ENCODE measurements at places on chromosomes 13 and 19.

DNA sequence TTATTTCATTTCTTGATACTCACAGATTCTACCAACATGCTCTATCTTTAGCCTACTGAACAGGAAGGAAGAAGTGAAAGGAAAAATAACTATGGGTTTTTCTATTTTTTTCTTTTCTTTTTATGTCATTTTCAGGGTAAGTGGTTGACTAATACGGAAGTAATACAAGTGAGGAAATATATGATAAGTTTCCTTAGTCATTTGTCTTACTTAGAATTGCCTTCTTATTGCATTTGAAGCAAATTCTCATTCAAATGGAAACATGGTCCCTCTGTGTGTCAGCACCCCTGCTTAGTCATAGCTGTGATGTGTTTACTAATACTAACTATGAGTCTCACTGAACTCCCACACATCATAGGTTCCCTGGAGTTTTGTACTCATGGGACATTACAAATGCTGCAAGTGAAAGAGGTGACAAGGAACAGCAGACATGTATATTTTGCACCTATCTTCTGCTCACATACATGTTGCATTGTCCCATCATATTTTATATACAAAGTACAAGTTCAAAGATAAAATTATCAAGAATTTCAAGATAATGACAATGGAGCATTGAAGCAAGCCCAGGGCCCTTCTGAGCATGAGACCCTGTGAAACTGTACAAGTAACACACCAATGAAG lies 60.1 kb downstream of the DCT start:
- no peak for DNase-seq

DNA sequence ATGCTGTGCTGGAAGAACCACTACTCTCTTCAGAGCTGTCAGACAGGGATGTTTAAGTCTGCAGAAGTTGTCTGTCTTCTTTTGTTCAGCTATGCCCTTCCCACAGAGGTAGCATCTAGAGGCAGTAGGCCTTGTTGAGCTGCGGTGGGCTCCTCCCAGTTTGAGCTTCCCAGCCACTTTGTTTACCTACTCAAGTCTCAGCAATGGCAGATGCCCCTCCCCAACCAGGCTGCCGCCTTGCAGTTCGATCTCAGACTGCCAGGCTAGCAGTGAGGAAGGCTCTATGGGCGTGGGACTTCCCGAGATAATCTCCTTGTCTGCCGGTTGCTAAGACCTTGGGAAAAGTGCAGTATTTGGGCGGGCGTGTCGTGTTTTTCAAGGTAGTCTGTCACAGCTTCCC lies 42.1 kb upstream of the UQCRFS1 start:
- no peak for DNase-seq

DNA sequence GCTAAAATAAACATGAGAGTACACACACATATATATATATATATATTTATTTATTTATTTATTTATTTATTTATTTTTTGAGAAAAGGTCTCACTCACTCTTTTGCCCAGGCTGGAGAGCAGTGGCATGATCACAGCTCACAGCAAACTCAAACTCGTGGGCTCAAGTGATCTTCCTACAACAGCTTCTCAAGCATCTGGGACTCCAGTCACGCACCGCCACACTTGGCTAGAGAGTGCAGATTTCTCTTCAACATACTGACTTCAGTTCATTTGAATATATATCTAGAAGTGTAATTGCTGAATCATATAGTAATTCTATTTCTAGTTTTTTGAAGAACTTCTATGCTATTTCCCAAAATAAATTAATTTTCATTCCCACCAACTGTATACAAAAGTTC lies 1711.8 kb downstream of the SLITRK5 start:
- no peak for DNase-seq

GRCh38 chr13:45615501-45616101 lies at the start of gene ERICH6B:
Gene ERICH6B, minus strand, starts transcription at chr13:45615739. Its CDS starts 18,734 bp downstream, at chr13:45597005.
- no peak for DNase-seq

DNA sequence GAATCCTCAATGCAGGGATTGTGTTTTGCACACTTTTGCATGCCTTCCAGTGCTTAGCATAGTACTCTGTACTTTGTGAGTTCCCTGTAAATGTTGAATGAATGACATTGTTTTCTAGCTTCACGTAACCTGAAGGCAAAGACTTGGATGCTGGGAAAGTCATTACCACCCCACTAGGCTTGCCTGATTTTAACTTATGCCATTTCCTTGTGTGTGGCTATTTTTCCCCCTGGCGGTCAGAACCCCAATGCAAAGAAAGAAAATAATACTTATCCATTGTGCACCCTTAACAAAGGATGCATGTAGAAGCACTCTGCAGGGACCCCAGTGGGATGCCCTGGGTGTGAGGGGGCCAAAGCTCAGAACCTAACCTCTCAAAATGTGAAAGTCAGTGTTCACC lies 1.2 kb upstream of the ENOX1 start:
- no peak for DNase-seq

- no peak for DNase-seq
These were observed 214.9 kb downstream of the KCNRG start for GRCh38 chr13:50229960-50230661.

Measured in substantia nigra (tissue), 51 donors.